ENCODE measurements at places on chromosomes 16 and 17. TPM values are rescaled to one million over a fixed set of nuclear protein-coding genes. Genes with fewer than 3 reads are reported as not detected.

KRTAP2-3 gene
- polyA plus RNA-seq: not detected

DNA sequence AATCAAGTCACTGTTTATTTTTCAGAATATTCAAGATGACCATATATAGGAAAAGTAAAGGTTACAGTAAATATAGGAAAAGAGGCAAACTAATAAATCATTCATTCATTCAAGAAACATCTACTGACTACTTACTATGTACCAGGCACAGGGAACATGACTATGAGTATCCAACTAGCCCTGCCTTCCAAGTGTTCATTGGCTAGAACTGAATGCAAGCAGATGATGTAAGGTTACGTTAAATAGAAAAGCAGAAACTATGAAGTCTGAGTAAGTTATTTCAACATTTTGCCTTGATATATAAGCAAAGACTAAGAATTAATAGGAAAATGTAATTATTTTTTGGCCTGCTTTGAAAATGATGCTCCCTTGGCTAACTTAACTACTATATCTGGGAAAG lies 36.7 kb downstream of the SPAG9 start:
- DNase-seq: no peak

PTGES3L gene
- 0.67 TPM for polyA plus RNA-seq

- DNase-seq: peak; percentile 49
These were observed 13.7 kb upstream of the LGALS3BP start for GRCh38 chr17:78993241-78993956.

TNFRSF17 gene
- 0.04 TPM for polyA plus RNA-seq

- no peak for DNase-seq
These were observed 80.9 kb upstream of the C17orf78 start for GRCh38 chr17:37294888-37295287.

GRCh38 chr16:57961538-57961937 lies 9.4 kb downstream of the CNGB1 start:
- DNase-seq: no peak

- DNase-seq: no peak
These were observed 41.9 kb downstream of the KCNJ16 start for GRCh38 chr17:70116919-70117318.

DNA sequence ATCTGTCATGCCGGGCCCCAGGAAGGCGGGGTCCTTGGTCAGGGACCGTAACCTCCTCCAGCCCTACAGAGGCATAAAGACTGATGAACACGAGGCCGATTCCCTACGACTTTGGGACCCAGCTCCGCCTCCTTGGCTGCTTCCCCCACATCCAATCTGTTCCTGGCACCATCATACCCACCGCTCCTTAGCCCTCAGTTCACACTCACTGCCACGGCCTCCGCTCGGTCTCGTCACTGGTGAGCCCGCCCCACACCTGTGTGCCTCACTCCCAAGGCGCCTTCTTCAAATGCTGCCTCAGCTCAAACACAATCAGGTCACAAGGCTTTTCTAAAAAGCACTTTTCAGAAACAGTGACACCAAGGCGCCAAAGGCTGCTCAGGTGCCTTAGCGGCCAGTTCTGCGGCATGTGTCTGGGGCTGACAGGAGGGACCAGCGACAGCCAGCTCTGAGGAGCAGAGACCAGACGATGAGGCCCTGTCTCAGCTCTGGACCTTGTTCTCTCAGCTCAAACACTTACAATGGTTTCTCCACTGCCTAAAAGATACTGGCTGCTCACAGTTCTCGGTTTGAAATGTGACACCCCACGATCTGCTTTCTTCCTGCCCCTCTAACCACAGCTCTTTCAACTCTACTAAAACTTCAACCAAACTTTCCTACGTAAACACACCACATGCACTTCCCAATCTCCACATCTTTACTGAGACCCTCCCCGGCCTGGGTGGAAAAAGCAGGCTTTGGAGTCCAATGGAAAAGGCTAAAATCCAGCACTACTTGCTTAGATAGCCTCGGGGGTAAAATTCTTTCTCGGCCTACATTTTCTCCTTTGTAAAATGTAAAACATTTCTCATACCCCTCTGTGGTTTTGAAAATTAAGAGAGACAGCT lies 33.2 kb downstream of the CYB5D2 start:
- DNase-seq: no peak
